ENCODE measurements at places on chromosomes 4 and X.

DNA sequence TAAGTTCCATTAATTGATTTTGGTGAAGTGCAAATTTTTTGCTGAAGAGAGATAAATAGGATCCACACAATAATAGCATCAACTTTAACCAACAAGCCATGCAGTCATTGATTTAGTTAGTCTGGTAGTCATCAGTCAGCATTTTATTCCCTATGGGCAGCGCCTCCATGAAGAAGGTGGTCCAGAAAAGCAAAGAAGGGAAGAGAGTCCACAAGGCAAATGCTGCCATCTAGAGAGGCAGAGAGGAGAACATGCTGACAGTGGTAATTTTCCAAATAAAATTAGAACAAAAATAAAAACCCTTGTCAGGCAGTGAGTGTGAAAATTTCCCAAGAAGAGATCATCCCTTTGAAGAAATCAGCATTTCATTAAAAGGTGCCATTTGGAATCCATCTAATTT is 366.7 kb upstream of the FAM241A start:
- no peak for DNase-seq

- DNase-seq: no peak
These were observed 13.5 kb downstream of the ARHGAP24 start for GRCh38 chr4:85488416-85488815.

DNA sequence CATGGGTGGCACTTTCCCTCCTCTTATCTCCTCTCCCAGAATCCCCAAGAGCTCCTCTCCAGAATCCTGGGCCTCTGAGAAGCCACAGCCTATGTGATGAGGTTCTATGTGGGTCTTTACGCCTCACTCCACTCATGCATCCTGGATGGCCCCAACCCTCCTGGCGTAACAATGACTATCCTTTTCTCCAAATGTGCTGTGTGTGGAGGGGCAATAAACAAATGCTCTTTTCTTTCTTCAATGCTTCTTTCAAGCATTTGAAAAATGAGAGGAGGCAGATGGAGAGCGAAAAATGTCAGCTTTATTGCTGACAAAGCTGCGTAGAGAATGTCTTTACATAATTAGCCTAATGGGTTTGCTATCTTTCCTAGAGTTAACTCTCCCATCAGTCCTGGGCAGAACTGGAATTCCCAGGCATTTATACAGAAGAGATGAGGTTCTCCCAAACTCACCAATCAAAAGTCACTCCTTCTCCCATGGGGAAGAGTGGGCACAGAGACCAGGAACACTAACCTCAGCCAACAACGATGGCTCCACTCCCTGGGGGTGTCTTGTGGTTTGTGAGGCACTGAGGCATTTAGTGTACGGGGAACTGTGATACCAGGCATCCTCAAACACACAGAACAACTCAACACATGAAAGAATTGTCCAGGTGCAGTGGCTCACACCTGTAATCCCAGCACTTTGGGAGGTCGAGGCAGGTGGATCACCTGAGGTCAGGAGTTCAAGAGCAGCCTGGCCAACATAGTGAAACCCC is 118.9 kb upstream of the SLC34A2 start:
- no peak for DNase-seq

DNA sequence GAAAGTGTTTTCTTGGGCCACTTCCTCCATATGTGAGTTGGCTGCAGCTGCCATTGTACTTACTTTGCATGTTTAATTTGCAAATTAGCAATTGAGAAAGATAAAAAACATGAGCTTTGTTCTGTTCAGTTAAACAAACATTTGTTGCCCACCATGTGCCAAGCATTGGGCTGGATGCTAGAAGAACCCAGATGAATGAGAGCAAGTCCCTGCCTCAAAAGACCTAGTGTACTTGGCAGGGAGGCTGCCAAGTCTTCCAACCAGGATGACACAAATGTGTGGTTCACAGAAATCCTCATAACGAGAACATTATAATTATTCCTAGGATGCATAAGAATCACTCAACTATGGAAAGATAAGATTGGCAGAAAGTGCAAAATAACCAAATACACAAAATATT is 66.7 kb downstream of the GPM6A start:
- DNase-seq: no peak

- no peak for DNase-seq
These were observed 355.2 kb downstream of the DCAF12L2 start for GRCh38 chrX:125810856-125811255.

- no peak for DNase-seq
These were observed 58.3 kb upstream of the DHRSX start for GRCh38 chrX:2559124-2559523.

GRCh38 chrX:4944767-4945166 is 1231.3 kb upstream of the PRKX start:
- no peak for DNase-seq

GRCh38 chr4:117385526-117385925 is 300.1 kb upstream of the TRAM1L1 start:
- DNase-seq: no peak

DNA sequence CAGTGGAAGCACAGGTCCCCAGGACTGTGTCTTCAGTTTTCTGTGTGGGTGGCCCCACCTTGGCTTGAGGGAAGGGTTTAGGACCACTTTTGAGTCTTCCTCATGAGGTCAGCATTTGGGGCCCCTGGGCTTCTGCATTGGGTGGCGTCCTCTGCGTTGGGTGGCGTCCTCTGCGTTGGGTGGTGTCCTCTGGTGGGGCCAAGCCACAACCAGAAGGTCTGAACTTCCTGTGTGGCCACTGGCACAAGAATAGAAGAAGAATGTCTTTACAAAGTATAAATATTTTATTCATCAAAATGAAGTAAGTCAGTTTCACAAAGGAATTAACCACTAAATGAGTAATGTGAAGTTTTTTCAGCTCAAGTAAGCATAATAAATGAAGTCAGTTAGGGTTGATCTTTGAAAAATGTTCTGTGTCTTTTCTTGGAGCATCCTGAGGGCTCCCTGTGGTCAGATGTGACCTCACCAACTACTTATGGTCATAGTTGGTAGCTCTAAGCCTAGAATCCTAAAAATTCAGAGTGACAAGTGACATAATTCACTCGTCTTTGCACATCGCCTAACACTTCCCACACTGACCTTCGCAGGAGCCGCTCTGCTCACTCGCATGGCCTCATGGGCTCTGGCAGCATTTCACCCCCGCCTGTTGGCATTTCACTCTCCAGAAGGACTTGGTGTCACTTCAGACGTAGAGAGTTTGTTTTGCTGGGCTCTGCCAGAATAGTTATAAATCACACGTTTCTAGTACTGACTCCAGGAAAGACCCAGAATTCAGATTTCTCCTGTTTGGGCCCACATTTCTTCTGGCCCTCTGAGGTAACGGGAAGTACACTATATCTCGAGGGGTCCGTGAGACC is 39.0 kb upstream of the HGFAC start:
- no peak for DNase-seq

GRCh38 chr4:35253331-35253730 is 991.0 kb downstream of the ARAP2 start:
- no peak for DNase-seq

DNA sequence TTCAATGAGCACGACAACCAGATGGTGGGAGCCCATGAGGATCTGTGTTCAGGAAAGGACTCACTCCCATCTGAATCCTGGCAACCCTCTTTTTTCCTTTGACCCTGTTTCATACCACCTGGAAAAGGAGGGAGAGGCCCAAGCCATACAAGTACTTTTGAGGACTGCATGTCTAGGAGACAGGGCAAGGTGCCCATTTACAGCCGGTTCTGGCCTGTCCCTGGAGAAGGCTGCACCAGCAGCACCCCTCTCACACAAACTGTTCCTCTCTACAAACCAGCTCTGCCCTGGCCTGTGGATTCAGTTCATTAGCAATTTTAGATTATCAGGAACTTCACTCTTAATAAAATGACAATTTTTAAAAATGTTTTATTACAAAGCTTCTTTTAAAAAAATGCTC is 57.5 kb downstream of the HADH start:
- DNase-seq: no peak

DNA sequence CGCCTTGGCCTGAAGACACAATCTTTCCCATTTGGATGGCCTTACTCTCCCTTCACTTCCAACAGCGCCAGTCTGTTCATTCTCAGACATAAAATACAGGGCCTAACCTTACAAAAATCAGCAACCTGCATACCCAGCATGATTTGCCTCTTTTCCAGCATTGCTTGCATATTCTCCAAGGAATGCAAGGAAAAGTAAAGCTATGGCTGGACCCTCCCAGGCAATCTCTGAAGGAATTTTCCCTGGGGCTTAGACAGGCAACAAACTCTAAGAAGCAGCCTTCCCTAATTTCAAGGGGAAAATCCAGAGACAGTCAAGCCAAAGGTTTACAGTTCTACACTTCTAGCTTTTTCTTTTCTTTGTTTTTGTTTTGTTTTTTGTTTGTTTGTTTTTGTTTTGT is 3.6 kb downstream of the DCTD start:
- DNase-seq: no peak

- DNase-seq: no peak
These were observed 43.9 kb downstream of the ALPK1 start for GRCh38 chr4:112341033-112341432.

- DNase-seq: no peak
These were observed 189.1 kb downstream of the SLC7A11 start for GRCh38 chr4:138052806-138053632.

DNA sequence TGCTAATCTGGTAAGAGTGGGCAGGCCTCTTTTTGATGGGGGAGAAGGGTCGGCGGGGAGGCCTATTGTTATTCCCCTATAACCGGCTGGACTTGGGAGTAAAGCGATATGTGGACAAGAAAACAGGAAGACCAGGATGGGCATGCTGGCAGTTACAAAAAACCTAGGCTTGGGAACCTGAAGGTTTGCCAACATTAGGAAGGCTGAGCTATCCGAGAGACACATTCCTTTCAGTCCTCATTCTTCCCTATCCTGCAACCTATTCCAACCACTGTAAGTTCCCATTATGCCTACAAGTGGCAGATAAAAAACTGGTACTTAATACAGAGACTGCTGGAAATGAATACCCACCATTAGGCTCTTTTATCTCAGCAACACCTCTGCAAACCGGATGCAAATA is 32.4 kb upstream of the CT47C1 start:
- no peak for DNase-seq

DNA sequence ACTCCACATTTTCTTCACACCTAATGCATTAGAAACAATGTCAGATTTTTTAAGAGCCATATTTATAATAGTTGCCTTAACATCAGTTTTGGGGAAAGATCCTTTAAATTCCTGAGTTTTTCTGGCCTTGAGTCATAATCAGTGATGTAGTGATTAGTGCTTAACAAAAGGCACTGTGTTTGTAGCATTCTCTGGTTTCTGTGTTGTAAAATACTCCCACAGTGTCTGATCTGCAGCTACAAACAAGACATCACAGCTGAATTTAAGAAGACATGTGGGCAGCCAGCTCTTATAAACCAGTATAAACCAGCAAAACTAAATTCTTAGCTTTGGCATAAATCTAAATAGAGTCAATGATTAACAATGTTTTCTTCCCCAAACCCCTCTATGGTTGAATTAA is 233.8 kb downstream of the FSTL5 start:
- no peak for DNase-seq

- DNase-seq: no peak
These were observed 114.9 kb downstream of the SHISA3 start for GRCh38 chr4:42512226-42512625.

DNA sequence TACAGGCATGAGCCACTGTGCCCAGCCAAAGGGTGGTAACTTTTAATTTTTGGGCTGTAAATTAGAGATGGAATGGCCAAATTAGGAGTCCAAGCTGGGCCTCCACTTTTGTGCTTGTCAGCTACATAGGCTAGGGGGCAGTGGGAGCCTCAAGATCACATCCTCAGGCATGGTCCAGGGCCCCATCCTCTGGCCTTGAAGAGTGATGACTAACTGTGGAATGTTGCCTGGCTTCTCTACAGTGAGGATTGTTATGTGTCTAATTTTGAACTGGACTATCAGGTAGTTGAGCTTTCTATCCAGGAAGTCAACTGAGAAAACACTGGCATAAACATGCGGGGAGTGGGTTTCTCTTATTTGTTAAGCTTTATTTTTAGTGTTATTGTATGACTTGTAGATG is 33.0 kb downstream of the CCNG2 start:
- DNase-seq: no peak

GRCh38 chr4:29900336-29900735 is 819.8 kb upstream of the PCDH7 start:
- no peak for DNase-seq

DNA sequence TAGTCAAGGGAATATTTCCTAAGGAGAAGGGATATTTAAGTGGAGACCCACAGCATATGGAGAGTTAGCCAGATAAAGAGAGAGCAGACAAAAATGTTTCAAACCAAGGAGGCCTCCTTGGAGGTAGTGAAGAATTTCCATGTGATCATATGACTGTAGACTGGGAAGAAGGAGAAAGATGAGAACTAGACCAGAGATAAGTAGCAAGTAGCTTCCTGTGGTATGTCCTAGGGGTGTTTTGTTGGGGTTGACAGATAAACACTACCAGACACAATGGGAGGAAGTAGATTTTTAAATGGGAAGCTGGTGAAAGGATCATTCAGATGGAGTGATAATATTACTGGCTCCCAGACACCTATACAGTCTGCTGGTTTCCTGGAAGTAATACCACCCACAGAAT is 13.6 kb downstream of the SYAP1 start:
- no peak for DNase-seq

- DNase-seq: no peak
These were observed 134.3 kb downstream of the GUCY2F start for GRCh38 chrX:109347632-109348031.

DNA sequence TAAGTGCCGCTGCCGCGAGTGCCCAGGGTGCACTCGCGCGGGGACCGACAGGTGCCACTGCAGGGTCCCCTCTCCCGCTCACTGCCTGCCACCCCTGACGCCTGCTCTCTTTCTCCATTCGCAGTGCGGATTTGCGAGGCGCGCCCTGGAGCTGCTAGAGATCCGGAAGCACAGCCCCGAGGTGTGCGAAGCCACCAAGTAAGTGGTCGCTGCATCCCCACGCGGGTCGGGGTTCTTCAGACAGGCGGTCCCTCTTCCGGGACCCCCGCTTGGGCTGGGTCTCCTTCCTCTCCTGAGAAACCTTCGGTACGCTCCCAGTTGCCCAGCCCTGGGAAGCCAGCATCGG is 547 bp downstream of the GUCY1A1 start:
- DNase-seq: no peak

DNA sequence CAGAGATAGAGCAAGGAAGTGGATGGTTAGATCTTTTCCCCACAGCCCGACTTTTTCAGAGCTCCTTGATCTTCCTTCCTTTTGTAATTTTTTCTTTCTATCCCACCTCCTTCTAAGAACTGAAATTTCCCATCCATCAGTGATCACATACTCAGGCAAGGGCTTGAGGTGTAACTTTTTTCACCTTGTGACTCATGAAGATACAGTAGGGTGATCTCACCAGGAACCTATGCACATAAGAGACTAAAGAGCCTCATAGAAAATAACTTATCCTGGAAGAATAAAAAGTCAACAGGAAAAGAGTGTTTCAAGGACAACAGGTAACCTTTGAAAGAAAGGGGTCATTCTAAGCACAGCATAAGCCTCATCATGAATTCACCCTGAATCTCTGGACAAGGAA is 131.2 kb upstream of the HCCS start:
- DNase-seq: no peak

- no peak for DNase-seq
These were observed 19.5 kb downstream of the RELL1 start for GRCh38 chr4:37666625-37667071.
